ENCODE measurements at places on chromosomes 12 and 14.

DNA sequence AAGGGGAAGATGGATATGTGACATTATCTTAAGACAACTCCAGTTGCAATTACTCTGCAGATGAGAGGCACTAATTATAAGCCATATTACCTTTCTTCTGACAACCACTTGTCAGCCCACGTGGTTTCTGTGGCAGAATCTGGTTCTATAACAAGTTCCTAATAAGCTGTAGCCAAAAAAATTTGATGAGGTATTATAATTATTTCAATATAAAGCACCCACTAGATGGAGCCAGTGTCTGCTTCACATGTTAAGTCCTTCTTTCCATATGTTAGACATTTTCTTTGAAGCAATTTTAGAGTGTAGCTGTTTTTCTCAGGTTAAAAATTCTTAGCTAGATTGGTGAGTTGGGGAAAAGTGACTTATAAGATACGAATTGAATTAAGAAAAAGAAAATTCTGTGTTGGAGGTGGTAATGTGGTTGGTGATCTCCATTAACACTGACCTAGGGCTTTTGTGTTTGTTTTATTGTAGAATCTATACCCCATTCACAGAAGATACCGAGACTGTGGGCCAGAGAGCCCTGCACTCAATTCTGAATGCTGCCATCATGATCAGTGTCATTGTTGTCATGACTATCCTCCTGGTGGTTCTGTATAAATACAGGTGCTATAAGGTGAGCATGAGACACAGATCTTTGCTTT is 36.9 kb downstream of the PSEN1 start:
- DNase-seq = peak; percentile 17

DNA sequence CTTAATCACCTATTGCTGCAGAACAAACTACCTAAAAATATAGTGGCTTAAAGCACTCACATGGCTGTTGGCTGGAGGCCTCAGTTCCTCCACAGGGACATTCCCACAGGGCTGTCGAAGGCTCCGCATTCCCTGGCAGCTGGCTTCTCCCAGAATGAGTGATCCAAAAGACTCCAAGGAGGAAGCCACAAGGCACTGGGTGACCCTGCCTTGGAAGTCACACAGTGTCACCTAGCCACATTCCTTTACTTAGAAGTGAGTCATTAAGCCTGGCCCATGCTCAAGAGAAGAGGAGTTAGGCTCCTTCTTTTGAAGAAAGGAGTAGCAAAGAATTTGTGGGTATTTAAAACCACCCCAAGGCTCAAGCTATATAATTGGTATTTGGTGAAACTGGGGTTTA is 63.9 kb upstream of the MAP1LC3B2 start:
- no peak for DNase-seq

DNA sequence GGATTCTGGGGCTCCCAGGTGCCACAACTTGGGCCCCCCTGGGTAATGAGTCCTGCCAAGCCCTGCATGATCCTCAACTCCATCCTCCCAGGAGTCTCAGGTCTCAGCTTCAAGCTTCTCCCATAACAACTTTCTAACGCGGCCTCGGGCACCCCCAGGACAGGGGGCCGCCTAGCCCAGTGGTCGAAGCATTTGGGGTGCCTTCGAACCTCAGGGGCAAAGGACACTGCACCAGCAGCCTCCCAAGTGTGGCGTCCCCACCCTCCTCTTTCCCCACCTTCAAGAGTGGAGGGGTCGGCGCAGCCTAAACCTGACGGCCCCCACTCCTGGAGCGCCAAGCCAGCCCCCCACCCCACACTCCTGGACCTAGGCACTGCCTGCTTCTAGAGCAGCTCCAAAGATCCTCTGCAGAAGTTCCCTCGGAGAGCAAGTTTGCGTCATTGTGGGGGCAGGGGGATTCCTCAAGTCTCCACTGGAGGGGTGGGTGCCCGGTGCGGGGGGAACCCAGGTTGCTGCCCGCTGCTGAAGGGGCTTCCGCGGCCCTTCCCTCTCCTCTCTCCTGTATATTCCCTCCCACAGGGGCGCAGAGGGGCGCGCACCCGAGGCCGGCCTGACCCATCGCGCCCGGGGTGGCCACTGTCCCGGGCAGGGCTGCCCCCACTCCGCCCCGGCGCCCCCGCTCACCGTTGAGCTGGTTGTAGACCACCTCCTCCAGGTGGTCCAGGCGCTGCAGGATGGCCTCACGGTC is 933 bp downstream of the GALNT9 start:
- no peak for DNase-seq

DNA sequence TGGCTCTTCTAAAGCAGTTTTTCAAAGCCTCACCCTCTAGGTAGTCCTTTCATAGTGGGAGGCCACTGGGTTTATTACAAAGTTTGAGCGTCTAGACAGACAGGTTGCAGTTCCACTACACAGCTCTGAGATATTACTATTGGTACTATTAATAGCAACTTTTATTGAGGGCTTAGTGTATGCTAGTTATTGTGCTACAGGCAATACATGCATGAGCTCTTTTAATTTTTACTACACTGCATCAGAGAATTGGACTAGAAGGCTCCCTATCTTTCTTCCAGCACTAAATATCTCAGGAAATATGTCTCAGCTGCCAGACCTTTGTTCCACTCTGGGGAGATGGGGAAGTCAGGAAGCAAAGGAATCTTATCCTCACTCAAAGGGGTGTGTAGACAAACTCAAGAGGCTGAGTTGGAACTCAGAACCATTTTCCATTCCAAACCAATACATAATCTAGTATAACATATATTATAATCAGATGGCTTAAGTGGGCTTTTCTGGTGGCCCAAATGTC is 161.8 kb upstream of the SLC38A2 start:
- DNase-seq = no peak

GRCh38 chr14:49494836-49495235 is 91.3 kb downstream of the RPS29 start:
- no peak for DNase-seq

DNA sequence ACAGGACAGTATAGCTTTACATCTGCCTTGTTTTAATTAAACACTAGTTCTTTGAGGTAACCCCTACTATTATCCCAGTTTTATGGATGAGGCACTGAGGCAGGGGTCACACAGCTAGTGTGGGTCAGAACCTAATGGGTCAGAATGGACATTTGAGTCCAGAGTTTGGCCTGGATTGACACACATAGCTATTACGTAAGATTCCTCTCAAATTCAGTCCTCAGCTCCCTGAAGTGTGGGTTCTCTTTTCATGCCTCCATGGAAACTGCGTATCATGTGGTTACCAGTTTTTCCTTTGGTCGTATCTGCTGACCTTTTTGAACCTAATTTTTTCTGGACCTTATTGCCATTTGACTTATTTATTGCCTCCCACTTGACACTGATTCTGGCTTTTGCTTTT is 40.4 kb downstream of the PSEN1 start:
- DNase-seq = no peak

DNA sequence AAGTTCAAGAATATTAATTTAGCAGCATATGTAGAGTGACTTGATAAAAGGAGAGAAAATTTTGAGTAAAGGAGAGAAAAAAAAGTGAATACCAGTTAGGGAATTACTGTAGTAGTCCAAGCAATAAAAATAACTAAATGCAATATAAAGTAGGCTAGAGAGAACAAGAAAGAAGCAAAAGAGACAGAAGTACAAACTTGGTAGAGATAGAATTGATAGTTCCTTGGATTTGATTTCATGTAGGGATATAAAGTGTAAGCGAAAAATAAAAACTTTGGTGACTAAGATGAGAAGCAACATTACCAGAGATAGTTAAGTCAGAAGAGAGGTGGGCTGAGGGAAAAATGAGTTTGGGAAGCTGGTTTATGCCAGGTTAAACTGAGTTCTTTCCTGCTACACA is 252.4 kb downstream of the SEC23A start:
- no peak for DNase-seq

GRCh38 chr12:122182887-122183587 is at the start of gene LRRC43:
Gene LRRC43, plus strand, starts transcription at chr12:122183123. Its CDS starts 22 bp downstream, at chr12:122183145.
- DNase-seq = peak; percentile 80

GRCh38 chr12:11811008-11811407 is 161.5 kb downstream of the ETV6 start:
- DNase-seq = no peak

GRCh38 chr14:103227094-103227768 is 104.0 kb downstream of the TNFAIP2 start:
- DNase-seq = no peak

GRCh38 chr12:83818881-83819280 is 1093.7 kb downstream of the SLC6A15 start:
- DNase-seq = no peak

DNA sequence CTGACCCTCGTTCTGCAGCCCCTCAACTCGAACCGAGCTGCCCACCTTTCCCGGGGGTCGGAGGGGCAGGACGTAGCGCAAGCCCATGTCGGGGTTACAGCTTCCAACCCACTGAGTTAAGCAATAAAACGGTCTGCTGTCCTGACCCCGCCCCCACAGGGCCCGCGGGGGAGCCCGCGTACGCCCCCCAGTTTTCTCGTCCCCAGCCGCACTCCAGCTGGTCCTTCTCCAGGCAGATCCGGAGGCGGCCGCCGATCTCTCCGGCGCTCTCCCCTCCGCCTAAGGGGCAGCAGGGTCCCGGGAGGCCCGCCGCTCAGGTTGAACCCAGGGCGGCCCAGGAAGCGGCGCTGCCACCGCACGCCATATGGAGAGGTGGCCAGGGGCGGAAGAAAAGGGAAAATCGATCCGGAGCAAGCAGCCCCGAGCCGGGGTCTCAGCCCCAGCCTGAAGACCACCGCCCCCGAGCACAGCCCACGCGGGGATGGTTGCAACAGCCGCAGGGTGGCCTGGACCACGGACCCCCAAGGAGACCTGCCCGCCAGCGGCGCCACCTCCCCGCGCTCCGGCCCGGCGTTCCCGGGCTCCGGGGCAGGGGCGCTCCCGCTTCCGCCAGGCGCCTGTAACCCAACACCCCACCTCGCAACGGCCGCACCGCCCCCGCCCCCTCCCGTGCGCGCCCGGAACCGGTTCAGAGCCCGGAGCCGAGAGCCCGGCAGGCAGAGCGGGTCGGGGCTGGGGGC is 760 bp downstream of the ACTN1 start:
- DNase-seq = peak; percentile 89

- no peak for DNase-seq
These were observed 58.1 kb upstream of the DIO2 start for GRCh38 chr14:80269353-80269925.

- no peak for DNase-seq
These were observed 274.9 kb downstream of the PAWR start for GRCh38 chr12:79415746-79416435.

DNA sequence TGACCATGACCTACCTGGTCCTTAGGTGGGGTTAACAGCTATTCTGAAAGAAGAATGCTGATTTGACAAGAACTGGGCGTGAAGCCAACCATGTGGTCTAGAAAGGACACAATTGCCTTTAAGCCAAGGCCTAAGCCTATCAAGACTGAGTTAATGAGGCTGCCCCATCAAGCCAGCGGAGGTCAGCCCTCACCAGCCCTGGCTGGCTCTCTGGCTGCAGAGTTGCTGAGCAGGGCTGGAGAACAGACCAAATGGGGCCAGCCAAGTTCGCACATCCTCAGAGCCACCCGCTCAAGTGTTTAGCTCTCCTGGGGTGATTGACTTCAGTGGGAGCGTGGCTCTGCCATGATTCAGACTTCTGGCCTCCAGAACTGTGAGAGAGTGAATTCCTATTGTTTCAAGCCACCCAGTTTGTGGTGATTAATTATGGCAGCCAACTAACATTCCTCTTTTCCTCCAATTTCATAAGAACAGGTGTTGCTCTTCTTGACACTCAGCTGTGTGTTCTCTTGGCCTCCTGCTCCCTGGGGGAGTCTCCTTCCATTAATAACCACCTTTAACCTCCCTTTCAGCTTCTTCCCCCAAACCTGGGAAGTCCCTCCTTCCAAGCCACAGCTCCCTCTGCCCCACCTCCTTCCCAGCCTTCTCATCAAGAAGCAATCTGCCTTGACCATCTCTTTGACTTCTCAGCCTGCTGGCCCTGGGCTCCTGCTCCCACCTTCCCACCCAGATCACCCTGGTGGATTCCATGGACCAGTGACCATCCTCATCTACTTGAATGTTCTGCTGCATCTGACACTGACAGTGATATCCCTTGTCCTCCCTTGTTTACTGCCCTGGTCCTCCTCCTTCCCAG is 5.3 kb upstream of the SERPINA5 start:
- DNase-seq = no peak

DNA sequence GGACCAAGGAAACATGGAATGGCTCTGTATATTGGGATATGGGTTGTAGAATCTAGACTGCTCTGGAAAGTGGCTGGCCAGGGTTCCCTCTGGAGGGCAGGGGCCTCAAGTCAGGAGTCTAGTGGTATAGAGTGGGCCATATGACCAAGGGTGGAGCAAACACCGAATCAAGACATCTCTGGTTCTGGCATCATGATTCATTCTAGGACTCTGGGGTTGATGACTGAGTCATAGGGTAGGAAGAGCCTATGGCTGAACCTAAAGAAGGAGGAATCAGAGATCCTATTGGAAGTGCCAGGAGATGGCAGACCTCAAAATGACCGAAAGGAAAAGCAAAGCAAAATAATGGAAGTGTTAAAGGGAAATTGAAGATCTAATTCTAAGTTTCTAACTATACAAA is 356.4 kb upstream of the PRICKLE1 start:
- no peak for DNase-seq

DNA sequence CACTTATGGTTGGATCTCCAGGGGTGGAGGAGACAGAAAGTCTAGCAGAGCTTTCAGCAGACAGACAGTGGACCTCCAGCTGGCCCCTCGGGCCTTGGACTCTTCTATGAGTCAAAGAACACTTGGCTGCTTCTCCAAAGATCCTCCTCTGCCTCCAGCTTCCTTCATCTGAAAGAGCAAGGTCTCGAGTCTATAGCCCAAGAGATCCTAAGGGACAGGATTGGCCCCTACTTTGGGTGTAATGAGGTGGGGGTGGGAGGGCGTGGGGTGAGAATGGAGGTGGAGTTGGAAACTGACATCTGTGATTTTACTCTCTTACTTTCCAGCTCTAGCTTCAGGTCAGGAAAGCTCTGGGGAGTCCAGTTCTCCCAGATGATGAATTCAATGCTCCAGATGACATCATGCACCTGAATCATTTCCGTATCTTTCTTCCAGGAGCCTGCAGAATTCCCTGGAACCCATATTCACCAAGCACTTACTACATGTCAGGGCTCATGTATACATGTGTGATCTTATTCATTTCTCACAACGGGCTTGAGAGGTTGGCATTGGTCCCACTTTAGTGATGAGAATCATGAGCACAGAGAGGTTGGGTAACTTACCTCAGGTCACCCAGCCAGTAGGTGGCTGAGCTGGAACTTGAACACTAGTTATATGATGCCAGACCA is 10.2 kb upstream of the PGF start:
- no peak for DNase-seq

- DNase-seq = no peak
These were observed 98.5 kb downstream of the FGD4 start for GRCh38 chr12:32497864-32498263.

GRCh38 chr12:117792471-117792870 is 176.3 kb downstream of the KSR2 start:
- no peak for DNase-seq

- DNase-seq = no peak
These were observed 32.0 kb upstream of the LMNTD1 start for GRCh38 chr12:25585021-25585523.
